NCI-H187 (cell line): ENCODE measurements at places on chromosomes 7 and 10.

GRCh38 chr7:13496976-13497375 lies 492.5 kb downstream of the ETV1 start:
- DNase-seq, result no peak

DNA sequence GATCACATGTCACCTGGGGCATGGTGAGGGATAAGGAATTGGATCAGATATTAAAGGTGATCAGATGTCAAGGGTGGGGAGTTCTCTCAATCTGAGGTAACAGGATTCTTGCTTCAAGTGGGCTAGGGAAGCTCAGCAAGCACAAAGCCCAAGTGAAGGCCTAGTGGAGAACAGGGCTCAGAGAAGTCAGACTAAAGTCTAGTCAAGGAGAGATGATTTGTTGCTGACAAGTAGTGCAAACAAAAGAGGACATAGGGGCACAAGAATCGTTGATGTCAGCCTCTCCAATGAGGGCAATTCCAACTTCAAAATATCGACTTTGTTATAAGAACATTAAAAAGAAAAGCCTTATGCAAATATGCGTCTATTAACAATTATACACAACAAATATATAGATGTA lies 852.8 kb upstream of the CELF2 start:
- no peak for DNase-seq

- DNase-seq, result no peak
Observed at GRCh38 chr10:9910446-9910845, 1107.2 kb upstream of the CELF2 start.

GRCh38 chr7:151871904-151872303 lies 5.0 kb downstream of the PRKAG2 start:
- no peak for DNase-seq

GRCh38 chr7:32169228-32169627 lies 99.0 kb upstream of the PDE1C start:
- DNase-seq, result no peak

GRCh38 chr10:70695241-70696030 lies 23.1 kb downstream of the ADAMTS14 start:
- no peak for DNase-seq

GRCh38 chr7:86950360-86950759 lies 109.1 kb downstream of the ELAPOR2 start:
- DNase-seq, result no peak

DNA sequence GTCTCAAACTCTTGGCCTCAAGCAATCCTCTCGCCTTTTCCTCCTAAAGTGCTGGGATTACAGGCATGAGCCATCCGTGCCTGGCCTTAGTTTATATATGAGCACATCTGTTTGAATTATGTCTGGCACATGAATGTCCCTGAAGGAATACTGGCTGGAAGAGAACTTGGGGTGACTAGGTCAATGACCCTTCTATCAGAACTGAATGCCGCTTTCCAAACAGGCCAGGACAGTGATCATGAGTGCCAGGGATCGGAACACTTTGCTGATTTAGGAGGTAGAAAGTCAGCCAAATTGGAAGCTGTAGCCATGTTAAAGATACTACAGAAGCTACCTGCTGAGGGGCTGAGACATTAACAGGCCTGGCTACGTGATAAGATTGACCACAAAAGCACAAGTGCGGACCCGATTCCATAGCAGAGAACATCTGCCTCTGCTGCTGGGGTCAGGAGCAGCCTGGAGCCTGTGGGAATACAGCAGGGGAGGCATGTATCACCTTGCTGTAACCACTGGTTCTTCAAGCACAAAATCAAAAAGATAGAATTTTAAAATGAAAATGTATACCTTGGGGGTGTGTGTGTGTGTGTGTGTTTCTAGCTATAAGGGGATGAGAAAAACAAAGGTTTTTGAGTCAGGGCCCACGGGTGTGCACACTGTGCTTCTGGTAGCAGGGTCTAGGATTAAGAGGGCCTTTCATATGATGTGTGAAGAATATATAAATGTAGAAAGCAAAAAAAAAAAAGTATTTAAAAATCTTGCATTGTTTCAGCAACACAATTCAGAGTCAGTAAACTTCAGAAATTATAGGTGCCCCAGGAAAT lies 293.7 kb downstream of the BBS9 start:
- DNase-seq, result no peak

DNA sequence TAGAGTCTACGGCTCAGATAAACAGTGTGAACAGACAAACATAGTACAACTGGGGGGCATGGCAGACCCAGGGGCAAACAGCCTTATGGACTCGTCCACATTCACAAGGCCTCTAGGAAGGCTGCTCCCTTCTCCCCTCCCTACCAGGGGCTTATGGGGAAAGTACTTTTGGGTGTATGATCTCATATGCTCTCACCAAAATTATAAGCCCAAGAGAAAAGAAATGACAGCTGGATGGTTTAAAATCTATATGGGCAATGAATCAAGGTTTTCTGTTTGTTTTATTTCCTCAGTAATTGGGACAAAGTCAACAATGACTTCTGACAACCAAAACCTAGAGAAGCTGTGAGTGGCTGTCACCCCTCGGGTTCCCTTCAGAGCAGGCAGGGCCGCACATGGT lies 144.4 kb downstream of the PKD1L1 start:
- no peak for DNase-seq

DNA sequence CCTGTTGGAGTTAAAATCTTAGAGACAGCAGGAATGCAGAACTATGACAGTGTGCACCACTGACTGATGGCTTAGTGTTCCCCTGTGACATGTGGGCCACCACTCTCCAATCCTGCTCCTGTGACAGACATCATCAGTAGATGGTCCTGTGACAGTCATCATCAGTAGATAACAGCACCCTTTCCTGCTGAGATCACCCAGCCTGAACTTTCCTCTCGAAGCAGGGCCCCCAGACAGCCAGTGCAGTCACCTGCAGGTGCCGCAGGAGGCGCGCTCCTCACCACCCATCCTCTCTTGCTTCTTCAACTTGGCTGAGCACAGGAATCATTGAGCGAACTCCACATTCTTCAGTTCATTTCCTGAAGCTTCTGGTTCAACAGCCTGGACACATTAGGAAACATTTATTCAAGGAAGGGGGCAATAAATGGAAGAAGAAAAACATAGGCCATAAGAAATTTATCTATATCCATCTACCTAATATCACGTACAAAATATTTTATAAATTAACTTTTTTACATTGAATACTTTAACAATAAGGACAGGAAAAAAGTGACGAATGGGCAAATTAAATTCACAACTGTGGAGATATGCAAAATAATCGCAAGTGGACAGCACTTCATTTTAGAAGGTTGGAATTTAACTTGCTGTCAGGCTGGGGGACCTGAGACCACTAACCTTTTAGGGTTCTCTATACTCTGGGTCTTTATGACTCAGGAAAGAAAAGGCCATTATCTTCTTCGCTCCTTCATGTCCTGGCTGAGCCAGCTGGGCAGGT lies 32.0 kb upstream of the MKI67 start:
- no peak for DNase-seq

GRCh38 chr7:39979406-39980073 lies 29.5 kb downstream of the CDK13 start:
- DNase-seq, result no peak
